Activated naive CD4-positive, alpha-beta T cell treated with anti-CD3 and anti-CD28 coated beads for 36 hours (primary cell): ENCODE measurements at places on chromosomes 2 and 18. TPM values are rescaled to one million over a fixed set of nuclear protein-coding genes. Genes with fewer than 3 reads are reported as not detected.

GRCh38 chr2:26191316-26192159 is 18.6 kb downstream of the GAREM2 start:
- H3K4me1 ChIP-seq, result peaks cover 4% of the 10 kb centered on the region
- no peak overlapping the region for H3K4me3 ChIP-seq
- no peak for DNase-seq
- no peaks in the 10 kb centered on the region for H3K27me3 ChIP-seq

- DNase-seq, result no peak
- H3K27me3 ChIP-seq, result no peaks in the 10 kb centered on the region
- H3K4me3 ChIP-seq, result no peak overlapping the region
- no peak overlapping the region for H3K27ac ChIP-seq
- H3K4me1 ChIP-seq, result peaks cover 12% of the 10 kb centered on the region
- no peaks in the 10 kb centered on the region for H3K36me3 ChIP-seq
Observed at GRCh38 chr2:20433946-20434553, 12.8 kb upstream of the RHOB start.

GRCh38 chr2:71465961-71466300 is 12.6 kb downstream of the DYSF start:
- no peak overlapping the region for H3K4me3 ChIP-seq
- H3K4me1 ChIP-seq, result peaks cover 5% of the 10 kb centered on the region
- DNase-seq, result no peak
- H3K27ac ChIP-seq, result no peak overlapping the region

GRCh38 chr2:241814643-241815476 is 5.9 kb downstream of the NEU4 start:
- H3K4me3 ChIP-seq, result no peak overlapping the region
- no peak overlapping the region for H3K27ac ChIP-seq
- no peak for DNase-seq
- H3K36me3 ChIP-seq, result no peaks in the 10 kb centered on the region
- peaks cover 3% of the 10 kb centered on the region for H3K27me3 ChIP-seq

GRCh38 chr2:4937550-4937949 is 754.6 kb upstream of the SOX11 start:
- no peak for DNase-seq
- H3K27me3 ChIP-seq, result peaks cover 1% of the 10 kb centered on the region
- H3K27ac ChIP-seq, result no peak overlapping the region
- H3K4me3 ChIP-seq, result no peak overlapping the region

- no peak overlapping the region for H3K4me3 ChIP-seq
- H3K4me1 ChIP-seq, result no peaks in the 10 kb centered on the region
- H3K27ac ChIP-seq, result no peak overlapping the region
Observed at GRCh38 chr2:119205001-119205706, 18.5 kb upstream of the STEAP3 start.

Gene LHCGR
- not detected for total RNA-seq

- H3K27ac ChIP-seq, result peak overlapping the region; percentile 62
- DNase-seq, result peak; percentile 84
- H3K27me3 ChIP-seq, result no peaks in the 10 kb centered on the region
- peaks cover 6% of the 10 kb centered on the region for H3K4me1 ChIP-seq
- H3K36me3 ChIP-seq, result no peaks in the 10 kb centered on the region
Observed at GRCh38 chr2:24926602-24927252, 6.7 kb upstream of the ADCY3 start.

DNA sequence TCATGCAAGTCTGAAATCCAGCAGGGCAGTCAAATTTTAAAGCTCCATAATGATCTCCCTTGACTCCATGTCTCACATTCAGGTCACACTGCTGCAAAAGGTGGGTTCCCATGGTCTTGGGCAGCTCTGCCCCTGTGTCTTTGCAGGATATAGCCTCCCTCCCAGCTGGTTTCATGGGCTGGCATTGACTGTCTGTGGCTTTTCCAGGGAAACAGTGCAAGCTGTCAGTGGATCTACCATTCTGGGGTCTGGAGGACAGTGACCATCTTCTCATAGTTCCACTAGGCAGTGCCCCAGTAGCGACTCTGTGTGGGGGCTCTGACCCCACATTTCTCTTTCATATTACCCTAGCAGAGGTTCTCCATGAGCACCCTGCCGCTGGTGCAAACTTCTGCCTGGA is 220.6 kb upstream of the COPS8 start:
- peaks cover 2% of the 10 kb centered on the region for H3K27me3 ChIP-seq
- H3K36me3 ChIP-seq, result no peaks in the 10 kb centered on the region

Gene FABP1
- not detected for total RNA-seq

DNA sequence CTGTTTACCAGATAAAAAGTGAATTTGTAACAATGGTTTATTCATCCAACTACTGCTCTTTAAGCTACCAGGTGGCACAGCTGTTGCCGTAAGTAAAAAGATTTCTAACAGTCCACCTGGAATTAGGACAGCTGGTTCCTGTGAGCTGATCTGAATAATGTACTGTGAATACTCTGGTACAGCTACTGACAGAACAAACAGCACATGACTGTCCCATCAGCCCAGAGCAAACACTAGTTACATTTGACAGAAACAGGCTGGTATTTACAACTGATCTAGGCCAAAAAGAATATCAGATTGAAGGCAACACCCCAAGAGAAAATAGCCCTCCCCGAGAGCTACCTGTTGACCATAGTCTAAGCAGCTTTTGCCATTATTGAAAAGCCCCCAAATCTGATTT is 840.4 kb downstream of the CPS1 start:
- H3K27me3 ChIP-seq, result no peaks in the 10 kb centered on the region
- H3K36me3 ChIP-seq, result no peaks in the 10 kb centered on the region
- DNase-seq, result no peak
- H3K4me3 ChIP-seq, result no peak overlapping the region
- no peak overlapping the region for H3K27ac ChIP-seq
- H3K4me1 ChIP-seq, result no peaks in the 10 kb centered on the region

Gene SMC6
- total RNA-seq, result 22.8 TPM

Gene DCDC2C
- not detected for total RNA-seq

DNA sequence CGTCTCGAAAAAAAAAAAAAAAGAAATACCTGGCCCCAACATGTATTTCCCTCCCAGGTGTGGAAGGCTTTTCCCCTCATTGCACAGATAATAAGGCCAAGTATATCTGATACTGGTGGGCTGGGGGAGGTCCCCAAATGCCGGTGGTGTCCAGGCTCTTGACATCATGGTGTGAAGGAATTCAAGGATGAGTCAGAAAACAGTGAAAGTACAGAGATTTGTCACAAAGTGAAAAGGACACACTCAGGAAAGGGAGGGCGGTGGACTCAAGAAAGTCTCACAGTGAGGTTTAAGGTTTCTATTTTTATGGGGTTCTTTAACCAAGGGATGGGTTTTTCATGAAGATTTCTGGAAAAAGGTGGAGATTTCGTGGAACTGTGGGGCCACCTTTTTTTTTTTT is 37.8 kb upstream of the FZD5 start:
- H3K27ac ChIP-seq, result no peak overlapping the region
- no peak for DNase-seq
- H3K36me3 ChIP-seq, result no peaks in the 10 kb centered on the region
- no peak overlapping the region for H3K4me3 ChIP-seq
- no peaks in the 10 kb centered on the region for H3K27me3 ChIP-seq

Gene PROKR1
- total RNA-seq, result not detected

DNA sequence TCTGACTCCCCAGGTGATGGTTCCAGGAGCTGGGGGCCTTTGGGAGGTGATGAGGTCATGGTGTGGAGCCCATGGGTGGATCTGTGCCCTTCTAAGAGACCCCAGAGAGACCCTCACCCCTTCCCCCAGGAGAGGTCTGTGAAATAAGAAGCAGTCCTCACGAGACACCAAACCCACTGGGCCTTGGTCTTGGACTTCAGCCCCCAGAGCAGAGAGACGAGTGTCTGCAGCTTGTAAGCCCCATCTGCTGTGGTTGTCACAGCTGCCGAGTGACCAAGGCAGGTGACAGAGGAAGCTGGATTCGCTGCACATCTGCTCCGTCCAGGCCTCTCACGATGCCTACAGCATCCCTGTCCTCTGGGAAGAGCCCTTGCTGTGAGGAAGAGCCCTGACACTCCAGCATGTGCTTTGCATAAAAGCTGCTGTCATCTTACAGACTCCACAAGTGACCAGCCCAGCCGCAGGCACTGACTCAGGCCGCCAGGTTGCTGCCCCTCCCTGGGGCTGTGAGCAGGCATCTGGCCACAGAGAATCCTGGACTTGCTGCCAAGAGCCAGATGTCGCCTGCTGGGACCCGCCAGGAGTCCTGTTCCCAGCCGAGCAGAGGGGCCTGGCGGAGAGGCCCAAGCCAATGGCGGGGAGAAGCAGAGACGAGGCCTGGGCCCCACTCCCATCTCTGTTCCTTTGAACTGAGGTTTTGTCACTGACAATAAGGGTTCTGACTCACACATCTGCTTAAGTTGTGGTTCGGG is 150.8 kb downstream of the PXDN start:
- H3K36me3 ChIP-seq, result no peaks in the 10 kb centered on the region
- peaks cover 21% of the 10 kb centered on the region for H3K27me3 ChIP-seq
- H3K4me3 ChIP-seq, result no peak overlapping the region
- no peaks in the 10 kb centered on the region for H3K4me1 ChIP-seq
- DNase-seq, result no peak
- no peak overlapping the region for H3K27ac ChIP-seq

DNA sequence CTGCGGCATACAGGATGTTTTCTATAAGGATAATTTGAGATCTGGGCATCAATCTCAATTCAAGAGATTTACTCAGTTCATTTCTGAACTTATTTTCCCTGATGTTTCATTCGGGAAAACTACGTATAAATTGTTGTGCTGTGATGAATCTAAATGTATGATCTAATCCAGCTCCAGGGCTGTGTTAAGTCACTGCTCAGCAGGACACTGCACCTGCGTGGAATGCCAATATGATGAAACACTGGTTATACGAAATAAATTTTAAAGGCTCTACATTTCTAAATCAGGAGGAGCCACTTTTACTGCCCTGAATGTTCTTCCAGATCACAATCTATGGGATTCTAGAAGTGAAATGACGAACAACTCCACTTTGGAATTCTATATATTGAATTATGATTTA is 259.0 kb downstream of the HNMT start:
- no peaks in the 10 kb centered on the region for H3K27me3 ChIP-seq
- no peaks in the 10 kb centered on the region for H3K4me1 ChIP-seq
- no peaks in the 10 kb centered on the region for H3K36me3 ChIP-seq

DNA sequence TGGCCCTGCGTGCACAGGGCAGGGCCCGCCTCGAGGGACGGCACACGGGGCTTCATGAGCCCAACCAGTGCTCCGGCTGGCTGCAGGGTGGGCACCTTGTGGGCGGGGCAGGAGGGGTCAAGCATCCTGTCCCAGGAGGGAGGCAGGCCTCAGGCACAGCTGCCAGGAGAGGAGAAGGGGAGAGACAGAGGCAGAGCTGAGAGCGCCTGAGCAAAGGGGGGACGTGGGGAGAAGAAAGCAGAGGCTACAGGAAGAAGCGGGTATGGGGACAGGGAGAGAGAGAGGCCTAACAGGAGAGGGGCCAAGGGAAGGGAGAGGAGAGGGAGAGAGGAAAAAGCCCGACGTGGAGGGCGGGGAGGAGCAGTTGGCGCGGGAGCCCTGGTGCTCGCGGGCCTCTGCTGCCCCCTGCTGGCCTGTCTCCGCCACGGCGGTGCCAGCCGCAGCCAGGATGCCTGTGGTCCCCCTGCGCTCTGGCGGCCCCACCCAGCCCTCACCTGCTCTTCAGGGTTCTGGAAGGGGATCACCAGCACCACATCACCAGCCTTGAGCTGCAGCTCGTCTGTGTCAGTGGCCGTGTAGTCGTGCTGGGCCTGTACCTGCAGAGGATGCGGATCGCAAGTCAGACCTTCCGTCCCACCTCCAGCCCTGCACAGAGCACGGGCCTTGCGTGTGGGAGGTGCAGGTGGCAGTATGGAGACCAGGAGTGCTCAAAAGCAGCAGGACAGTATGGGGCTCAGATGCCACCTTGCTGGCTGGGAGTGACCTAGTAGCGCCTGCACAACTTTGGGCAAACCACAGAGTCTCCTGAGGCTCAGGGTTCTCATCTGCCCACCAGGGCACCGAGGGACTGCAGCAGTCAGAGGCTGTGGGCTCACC is 56.8 kb downstream of the BIN1 start:
- DNase-seq, result peak; percentile 67
- H3K27ac ChIP-seq, result no peak overlapping the region
- H3K4me1 ChIP-seq, result peaks cover 3% of the 10 kb centered on the region

- H3K4me1 ChIP-seq, result no peaks in the 10 kb centered on the region
- DNase-seq, result no peak
- no peak overlapping the region for H3K4me3 ChIP-seq
Observed at GRCh38 chr2:42847596-42848151, 55.3 kb upstream of the HAAO start.

DNA sequence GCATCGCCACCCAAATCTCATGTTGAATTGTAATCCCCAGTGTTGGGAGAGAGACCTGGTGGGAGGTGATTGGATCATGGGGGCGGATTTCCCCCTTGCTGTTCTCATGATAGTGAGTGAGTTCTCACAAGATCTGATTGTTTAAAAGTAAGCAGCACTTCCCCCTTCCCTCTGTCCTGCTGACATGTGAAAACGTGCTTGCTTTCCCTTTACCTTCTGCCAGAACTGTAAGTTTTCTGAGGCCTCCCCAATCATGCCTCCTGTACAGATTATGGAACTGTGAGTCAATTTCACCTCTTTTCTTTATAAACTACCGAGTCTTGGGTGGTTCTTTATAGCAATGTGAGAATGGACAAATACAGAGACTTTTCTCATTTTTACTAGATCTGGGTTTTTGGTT is 161.4 kb upstream of the SP5 start:
- H3K4me3 ChIP-seq, result no peak overlapping the region
- H3K36me3 ChIP-seq, result peaks cover 2% of the 10 kb centered on the region
- H3K4me1 ChIP-seq, result no peaks in the 10 kb centered on the region
- no peak for DNase-seq
- no peak overlapping the region for H3K27ac ChIP-seq

DNA sequence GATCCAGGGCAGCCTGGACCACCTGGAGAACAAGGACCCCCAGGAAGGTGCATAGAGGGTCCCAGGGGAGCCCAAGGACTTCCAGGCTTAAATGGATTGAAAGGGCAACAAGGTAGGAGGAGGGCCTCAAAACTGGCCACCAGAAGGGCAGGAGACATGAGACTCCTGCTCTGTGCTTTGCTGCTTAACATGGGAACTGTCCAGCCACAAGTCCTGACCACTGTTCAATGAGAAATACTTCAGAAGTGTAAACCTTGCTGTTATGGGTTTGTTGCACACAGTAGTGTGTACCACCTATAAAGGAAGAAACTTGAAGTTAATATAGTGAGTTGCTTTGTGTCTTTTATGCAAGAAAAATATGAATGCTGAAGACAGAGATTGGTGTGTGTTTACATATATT is 44.2 kb upstream of the MFF start:
- no peaks in the 10 kb centered on the region for H3K27me3 ChIP-seq
- no peaks in the 10 kb centered on the region for H3K4me1 ChIP-seq
- no peak for DNase-seq
- no peak overlapping the region for H3K4me3 ChIP-seq
- no peaks in the 10 kb centered on the region for H3K36me3 ChIP-seq
- H3K27ac ChIP-seq, result no peak overlapping the region
